ENCODE measurements at places on chromosomes 7 and 10.

GRCh38 chr10:18689498-18689897 is 30.3 kb downstream of the ARL5B start:
- no peak for DNase-seq

- no peak for DNase-seq
Measured at GRCh38 chr7:158923928-158924511, 67.7 kb downstream of the DYNC2I1 start.

DNA sequence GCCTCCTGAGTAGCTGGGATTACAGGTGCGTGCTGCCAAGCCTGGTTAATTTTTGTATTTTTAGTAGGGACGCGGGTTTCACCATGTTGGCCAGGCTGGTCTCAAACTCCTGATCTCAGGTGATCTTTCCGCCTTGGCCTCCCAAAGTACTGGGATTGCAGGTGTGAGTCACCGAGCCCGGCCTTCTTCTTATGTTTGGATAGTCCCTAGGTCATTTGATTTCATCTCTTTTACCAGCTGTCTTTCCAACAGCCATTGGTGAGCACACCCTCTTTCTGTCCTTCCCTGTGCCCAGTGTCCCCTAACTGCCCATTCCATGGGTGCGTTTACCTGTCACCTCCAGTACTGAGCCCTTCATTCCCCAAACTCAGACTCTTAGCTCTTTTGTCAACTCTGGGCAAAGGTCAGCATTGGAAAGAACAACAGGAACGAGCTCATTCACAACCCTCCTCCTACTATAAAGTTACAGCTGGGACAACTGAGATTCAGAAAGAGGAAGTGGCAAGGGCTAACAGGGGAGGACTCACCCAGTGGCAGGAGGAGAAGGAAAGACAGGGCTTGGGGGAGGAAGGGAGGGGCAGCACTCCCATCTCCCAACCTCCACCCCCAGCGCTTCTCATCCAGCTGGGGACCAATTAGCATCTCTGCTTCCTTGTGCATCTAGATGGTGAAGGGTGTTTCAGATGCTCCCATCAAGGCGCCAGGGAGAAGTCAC is 5.6 kb downstream of the SSC4D start:
- no peak for DNase-seq

GRCh38 chr10:18260310-18260922 is 120.2 kb downstream of the CACNB2 start:
- no peak for DNase-seq

DNA sequence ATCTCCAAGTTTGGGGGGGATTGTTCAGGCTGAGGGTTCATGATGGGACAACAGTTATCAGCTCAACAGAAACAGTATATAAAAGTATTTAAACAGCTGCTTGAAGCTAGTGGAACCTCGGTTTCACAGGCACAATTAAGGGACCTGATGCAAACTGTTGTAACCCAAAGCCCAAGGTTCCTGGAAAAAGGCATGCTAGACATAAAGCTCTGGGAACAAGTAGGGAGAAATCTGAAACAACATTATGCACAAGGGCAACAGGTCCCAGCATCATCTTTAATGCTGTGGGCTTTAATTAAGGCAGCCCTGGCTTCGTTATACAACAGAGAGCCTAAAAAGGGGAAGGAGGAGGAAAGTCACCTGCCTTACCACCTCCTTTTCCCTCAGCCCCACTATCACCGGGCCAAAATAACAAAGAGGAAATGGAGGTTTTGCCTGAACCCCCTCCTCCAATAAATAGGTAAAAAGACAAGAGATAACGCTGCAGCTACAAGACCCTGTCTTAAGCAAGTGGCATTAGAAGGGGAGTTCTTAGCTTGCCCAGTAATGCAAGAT is 83.2 kb upstream of the GPR22 start:
- DNase-seq = no peak

GRCh38 chr7:95843286-95843685 is 70.9 kb downstream of the DYNC1I1 start:
- no peak for DNase-seq

GRCh38 chr7:111199643-111200042 is 108.7 kb downstream of the LRRN3 start:
- no peak for DNase-seq

- DNase-seq = no peak
Measured at GRCh38 chr7:99653754-99654153, 26.0 kb downstream of the CYP3A5 start.

DNA sequence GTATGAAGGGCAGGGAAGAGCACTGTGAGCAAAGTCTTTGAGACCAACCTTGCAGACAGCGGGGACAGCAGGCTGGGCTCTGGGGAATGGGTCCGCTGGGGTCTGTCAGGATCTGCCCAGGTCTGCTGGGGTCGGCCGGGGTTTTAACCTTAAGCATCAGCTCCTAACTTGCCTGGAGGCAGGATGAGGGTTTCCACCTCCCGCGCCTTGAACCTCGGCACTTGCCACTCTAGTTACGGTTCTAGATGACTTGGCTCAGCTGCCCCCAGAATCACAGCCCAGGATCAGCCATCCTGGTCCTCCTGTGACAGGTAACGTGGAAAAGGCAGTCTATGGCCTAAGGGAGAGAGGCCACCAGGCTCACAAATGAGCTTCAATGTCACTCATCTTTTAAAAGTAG is 50.4 kb upstream of the CACUL1 start:
- DNase-seq = no peak

- DNase-seq = no peak
Measured at GRCh38 chr7:133871757-133872156, 255.4 kb upstream of the LRGUK start.

GRCh38 chr10:93437946-93438612 is 44.1 kb downstream of the MYOF start:
- DNase-seq = no peak

DNA sequence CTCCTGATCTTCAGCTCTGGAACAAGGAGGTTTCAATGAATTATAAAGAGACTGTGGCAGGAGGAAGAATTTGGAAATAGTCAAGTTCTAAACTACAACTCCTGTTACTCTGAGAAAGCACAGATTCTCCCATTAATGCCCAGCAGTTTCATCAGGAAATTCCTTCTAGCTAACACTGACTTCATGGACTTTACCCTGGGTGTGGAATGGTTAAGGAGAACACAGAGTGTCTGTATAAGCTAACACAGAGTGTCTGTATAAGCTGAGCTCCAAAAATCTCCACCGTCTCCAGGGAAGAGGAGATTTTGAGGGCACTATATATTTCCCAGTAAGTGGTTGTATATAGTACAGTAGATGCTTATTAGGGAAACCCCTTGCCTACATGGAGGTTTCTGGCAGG is 675.5 kb downstream of the XPNPEP1 start:
- no peak for DNase-seq

DNA sequence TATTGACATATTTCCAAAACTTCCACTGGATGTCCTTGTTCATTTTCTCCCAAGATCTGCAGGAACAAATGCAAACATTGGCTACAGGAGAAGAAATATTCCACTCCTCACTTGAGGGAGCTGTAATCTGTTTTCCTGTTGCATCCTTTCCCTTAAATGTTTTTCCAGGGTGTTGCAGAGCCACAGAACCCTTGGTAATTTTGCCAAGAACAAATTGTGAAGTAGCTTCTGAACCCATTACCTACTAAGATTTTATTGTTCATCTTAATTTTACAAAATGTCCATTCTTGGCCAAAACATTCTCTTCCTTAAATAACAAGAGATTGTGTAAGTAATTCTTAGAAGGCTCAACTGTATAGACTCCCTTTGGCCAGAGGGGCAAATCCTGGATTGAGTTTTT is 177.0 kb downstream of the GNAT3 start:
- no peak for DNase-seq

GRCh38 chr10:100019787-100020141 is 10.0 kb upstream of the DNMBP start:
- DNase-seq = no peak

GRCh38 chr7:3518546-3518945 is 217.5 kb downstream of the SDK1 start:
- DNase-seq = no peak

GRCh38 chr7:146655928-146656797 is 539.6 kb downstream of the CNTNAP2 start:
- no peak for DNase-seq

- DNase-seq = no peak
Measured at GRCh38 chr7:127620406-127621233, 2.7 kb upstream of the PAX4 start.

- no peak for DNase-seq
Measured at GRCh38 chr10:92569071-92569470, 4.8 kb downstream of the IDE start.

- DNase-seq = no peak
Measured at GRCh38 chr7:133562621-133563020, 309.7 kb downstream of the EXOC4 start.

GRCh38 chr7:90728568-90728967 is 132.4 kb downstream of the CDK14 start:
- no peak for DNase-seq

- DNase-seq = no peak
Measured at GRCh38 chr10:78754269-78755062, 314.3 kb upstream of the ZMIZ1 start.

GRCh38 chr10:8361510-8361844 is 307.0 kb downstream of the GATA3 start:
- DNase-seq = no peak

DNA sequence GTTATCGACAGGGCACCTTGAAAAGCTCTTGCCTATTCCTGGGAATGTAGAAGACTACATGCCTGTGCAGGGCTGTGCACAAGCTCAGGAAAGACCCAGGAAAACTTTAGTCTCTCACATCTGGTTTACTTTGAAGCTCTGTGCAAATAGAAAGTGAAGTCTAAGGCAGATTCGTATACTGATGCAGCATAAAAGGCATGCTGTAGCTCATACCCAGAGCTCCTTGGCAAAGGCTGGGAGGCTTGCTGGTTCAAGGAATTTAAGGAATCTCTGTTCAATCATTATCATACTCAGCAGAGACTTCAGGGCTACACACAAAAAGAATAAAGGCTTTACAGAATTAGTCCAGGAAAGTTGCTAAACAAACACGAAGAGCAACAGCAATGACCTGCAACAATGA is 192.0 kb downstream of the OTUD1 start:
- DNase-seq = no peak

DNA sequence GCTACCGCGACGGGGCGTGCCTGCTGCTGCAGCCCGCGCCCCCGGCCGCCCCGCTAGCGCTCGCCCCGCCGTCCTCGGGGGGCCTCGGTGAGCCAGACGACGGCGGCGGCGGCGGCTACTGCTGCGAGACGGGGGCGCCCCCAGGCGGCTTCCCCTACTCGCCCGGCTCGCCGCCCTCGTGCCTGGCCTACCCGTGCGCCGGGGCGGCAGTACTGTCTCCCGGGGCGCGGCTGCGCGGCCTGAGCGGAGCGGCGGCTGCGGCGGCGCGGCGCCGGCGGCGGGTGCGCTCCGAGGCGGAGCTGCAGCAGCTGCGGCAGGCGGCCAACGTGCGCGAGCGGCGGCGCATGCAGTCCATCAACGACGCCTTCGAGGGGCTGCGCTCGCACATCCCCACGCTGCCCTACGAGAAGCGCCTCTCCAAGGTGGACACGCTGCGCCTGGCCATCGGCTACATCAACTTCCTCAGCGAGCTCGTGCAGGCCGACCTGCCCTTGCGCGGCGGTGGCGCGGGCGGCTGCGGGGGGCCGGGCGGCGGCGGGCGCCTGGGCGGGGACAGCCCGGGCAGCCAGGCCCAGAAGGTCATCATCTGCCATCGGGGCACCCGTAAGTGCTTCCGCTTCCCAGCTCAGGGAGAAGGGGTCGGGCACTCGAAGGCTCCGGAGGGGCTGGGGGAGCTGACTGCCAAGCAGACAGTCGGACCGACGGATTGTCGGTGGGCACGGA is 761 bp downstream of the PTF1A start:
- DNase-seq = no peak
